ENCODE measurements at places on chromosomes 7 and 10.

GRCh38 chr10:3811291-3811870 lies 26.4 kb upstream of the KLF6 start:
- DNase-seq = no peak

DNA sequence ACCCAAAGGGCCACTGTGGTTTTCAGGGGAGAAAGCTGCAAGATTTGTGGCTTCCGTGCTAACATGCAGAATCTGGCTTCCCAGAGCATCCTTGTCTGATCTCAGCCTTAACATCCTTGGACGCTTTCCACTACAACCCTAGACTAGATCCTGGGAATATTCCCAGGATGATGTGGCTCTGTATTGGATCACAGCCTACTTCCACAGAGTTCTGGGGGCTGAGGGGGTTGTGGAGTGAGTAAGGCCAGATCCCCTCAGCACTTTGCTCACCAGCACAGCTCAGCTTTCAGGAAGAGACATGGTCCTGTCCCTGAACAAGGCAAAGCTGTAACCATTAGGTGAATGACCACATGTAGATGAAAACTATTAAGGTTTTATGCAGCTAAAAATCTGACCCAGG lies 241.3 kb upstream of the MYO3A start:
- no peak for DNase-seq

DNA sequence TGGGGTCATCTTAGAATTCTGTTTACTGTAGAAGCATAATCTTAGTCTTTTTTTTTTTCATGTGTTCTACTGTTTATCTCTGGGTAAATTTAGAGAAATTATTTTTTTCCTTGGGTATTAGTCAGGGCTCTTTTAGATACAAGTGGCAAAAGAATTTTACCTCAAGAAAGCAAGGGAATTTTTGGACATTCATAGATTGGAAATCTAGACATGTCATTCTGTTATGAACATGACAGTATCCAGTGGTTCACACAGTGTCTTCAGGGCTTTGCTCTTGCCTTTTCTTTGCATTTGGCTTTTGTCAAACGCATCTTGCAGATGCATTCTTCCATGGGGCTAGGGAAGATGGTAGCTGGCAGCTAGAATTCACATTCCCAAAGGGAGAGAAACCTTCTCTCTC lies 13.7 kb upstream of the TAS2R41 start:
- no peak for DNase-seq

DNA sequence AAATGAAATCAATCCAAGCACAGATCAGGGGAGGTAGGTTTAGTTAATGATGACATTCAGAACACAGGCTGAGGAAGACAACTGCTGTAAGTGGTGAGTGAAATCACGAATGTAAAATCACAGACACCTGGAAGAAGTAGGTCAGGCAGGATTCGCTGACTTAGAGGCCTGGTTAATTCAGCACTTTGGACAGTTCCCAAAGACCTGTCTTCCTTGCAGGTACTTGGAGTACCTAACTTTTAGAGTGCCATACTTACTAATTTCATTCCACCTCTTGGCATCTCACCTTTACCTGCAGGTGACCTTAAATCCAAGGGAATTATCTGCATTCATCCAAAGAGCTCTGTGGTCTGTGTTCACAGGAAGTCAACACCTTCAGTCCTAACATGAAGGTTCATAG lies 822.3 kb downstream of the PHTF2 start:
- no peak for DNase-seq

DNA sequence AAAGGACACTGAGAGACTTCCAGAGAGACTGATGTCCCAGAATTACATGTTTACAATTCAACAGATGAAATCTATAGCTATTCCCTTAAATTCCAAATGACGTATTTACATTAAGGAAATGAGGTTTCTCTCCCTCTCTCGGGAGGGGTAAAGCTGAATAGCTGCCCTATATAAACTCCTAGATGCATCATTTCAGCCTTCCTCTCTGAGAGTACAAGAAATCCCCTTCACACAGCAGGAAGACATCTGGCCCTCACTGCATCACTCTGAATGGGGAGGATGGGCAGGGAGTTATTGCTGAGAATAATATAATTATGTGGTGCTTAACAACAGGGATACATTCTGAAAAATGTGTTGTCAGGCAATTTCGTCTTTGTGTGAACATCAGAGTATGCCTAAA lies 11.0 kb downstream of the POT1 start:
- DNase-seq = no peak

- no peak for DNase-seq
These were observed 11.4 kb downstream of the ZNF488 start for GRCh38 chr10:47372726-47373125.

DNA sequence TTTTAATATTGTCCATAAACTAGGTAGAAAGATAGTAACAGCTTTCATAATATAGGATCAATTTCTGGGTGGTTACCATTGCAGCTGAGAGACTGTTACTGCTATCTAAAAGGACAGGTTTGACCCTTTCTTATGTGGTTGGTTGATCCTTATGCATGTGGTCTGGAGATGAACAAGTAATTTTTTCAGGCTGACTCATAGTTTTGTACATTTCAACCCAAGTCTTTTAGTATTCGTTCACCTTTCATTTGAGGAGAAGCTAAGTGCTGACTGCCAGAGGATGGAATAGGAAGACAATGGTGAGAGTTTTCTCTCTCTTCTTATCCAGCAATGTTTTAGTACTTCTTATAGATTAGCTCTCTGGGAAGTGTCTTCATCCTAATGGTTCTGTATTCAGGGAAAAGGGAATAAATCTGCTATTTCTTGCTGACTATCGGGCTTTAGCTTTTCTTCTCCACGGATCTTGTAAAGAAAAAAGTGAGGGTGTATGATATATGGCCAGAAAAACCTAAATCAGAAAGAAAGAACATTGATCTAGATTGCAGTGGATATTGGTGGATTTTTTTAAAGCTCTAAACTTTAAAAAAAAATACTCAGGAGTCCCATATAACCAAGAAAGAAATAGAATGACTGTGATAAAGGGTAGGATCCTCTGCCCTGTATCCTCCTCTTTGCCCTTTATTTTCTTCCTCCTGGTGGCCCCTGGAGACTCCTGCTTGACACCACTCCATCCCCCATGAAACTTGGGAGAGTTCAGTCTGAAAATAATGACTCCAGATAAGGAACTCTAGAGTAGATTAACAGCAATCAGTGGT lies 88.0 kb downstream of the CPED1 start:
- no peak for DNase-seq

DNA sequence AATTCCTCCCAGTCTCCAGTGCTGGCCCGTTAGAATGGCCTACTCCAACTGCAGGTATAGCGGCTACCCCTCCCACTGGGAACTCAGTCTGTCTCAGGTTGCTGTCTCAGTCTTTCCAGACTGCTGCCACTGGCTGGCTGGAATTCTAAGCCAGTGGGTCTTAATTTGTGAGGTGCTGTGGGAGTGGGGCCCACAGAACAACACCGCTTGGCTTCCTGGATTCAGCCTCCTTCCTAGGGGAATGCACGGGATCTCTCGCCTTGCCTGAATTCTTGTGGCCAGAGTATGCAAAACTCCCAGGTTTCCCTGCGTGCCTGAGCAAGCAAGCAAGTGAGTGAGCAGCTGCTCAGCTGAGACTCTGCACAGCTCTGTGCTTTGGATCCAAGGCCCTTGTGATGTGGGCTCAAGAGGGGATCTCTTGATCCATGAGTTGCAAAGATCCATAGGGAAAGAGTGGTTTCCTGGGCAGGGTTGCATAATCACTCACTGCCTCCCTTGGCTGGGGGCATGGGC lies 41.5 kb upstream of the GPR141 start:
- DNase-seq = no peak

GRCh38 chr7:113562242-113562641 lies 356.6 kb downstream of the PPP1R3A start:
- DNase-seq = no peak

- no peak for DNase-seq
These were observed 142.6 kb upstream of the RNF32 start for GRCh38 chr7:156497776-156498509.

DNA sequence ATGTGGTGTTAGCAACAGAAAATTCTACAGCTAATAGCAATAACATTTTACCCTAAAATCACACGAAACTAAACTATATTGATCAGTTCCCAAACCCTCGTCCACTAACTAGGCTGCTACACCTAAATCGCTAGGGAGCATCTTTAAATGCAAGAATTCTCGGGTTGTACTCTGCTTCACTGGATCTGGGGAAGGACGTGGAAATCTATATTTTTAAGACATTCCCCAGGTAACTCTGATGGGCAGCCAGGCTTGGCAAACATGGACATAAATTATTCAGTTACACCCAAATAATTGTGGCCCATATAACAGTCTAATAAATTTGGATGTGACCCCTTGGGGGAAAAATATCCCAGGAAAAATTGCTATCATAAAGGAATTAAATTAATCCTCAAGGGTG lies 36.3 kb upstream of the NFE2L3 start:
- DNase-seq = no peak

GRCh38 chr10:69439813-69440506 lies 11.3 kb upstream of the TSPAN15 start:
- DNase-seq = no peak

DNA sequence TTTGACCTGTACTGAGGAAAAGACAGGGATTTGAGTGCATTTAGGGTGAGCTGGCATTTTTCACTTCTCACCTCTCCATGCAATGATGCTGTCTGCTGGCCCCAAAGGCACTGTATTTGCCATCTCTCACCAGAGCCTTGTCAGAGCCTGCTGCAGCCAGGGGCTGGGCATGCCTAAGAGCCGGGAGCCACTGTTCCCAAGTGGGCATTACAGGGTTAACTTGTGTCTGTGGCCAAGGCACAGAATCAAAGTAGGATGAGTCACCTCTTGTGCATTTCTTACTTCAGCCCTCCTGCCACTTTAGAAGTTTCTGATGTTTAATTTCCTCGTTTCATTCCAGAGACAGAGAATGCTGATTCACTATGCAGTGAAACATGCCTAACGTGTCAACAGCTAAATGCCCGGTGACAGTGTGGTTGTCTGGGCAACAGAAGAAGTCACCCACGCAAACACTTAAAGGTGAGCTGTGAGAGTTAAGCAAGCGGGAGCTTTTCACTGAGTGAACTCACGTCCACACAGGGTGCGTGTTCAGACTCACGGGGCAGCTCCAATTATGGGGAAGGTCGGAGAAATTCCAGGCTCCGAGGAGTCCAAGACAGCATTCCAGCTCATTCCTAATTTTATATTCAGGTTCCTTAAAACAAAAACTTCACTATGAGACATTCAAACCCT lies 57.1 kb upstream of the IGFBP3 start:
- DNase-seq = no peak

DNA sequence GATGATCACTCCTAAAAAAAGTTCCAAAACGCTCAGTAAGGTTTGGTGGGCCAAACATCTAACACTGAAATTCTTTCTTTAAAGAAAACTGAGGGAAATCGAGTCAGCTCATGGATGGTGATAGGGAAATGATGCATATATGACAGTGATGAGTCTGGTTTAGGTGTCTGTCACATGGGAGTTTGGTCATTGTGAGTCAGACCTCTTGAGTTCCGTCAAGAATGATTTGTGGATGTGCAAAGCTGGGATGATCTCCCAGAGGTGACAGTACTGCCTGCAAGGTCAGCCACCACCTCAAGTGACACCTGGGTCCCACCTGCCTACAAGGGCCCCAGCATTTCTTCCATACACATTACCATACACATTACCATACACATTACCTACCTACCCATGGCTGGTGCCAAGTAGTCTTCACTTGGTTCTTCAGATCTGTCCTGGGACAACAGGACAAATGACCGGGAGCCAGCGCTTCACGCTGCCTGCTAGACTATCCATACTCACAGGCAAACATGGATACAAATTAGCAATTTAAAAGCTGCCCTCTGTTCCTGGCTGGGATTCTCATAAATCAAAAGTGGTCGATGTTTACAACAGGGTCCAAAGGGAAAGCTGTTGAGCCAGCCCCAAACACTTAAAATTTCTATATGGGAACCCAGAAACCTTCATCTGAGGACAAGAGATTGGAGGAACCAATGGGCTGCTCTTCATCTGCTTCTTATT lies 128.4 kb downstream of the ADAM12 start:
- DNase-seq = no peak

DNA sequence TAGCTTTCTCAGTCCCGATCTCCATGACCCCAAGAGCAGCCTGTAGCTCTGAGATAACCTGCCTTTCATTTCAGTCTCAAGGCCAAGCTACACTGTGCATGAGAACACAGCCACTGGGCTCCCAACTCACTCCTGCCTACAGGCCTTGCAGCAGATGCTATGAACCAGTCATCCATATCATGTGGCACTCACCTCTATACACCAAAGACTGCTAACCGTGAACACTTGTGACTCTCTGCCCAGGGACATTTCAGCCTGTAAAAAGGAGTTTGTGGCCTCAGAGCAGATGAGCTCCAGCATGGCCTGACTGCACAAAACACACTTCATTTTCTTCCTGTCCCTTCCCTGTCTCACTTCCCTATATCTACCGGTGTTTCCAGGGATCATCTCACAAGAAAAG lies 56.9 kb upstream of the NPY start:
- DNase-seq = no peak

- no peak for DNase-seq
These were observed 113.3 kb downstream of the CPEB3 start for GRCh38 chr10:92177546-92177945.

DNA sequence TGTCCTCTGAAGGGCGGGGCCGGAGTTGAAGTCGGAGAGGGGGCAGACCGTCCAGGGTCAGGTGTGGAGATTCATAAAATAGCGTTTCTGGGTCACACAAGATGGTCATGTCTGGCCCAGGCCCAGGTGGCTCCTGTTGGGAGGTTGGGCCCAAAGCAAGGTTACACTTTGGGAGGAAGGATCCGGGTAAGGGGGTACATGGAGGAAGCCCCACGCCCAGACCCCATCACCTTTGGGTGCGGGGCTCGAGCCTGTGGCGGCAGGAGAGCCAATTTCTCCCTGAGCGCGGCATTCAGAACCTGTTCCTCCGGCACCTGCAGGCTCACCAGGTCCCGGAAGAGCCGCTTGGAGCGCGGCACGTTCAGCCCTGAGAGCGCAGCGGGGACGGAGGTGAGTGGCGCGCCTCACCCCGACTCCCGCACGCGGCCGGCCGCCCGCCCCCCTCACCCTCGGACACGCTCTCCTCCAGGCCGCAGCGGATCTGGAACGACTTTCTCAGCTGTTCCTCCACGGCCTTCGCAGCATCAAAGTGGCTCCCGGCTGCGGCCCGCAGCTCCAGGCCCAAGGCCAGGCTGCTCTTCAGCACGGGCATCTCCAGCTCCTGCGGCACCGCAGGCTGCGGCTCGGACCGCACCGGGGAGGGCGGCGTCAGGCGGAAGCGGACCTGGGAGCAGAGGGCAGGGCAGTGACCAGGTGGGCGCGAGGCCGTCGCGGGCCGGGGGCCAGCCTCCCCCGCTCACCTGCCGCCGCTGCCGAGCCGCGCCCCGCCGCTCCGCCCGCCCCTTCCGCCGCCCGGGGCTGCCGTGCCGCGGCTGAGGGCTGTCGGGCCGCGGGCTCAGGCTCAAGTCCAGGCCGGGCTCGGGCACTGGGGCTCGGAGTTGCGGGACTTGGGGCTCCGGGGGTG lies 644 bp downstream of the PPP1R35 start:
- peak; percentile 29 for DNase-seq

GRCh38 chr7:150799156-150799555 lies 1.0 kb downstream of the TMEM176B start:
- no peak for DNase-seq

GRCh38 chr7:139772873-139773272 lies 4.9 kb downstream of the HIPK2 start:
- DNase-seq = no peak
